H7 (cell line): ENCODE measurements at places on chromosomes 16 and 17. TPM values are rescaled to one million over a fixed set of nuclear protein-coding genes. Genes with fewer than 3 reads are reported as not detected.

KCNAB3 gene
- total RNA-seq: 0.37 TPM in 1 of 2 replicates, not detected in the other

RNF227 gene
- 0.17 and 2.0 TPM in 2 replicates for total RNA-seq

TOP2A gene
- 159 and 249 TPM in 2 replicates for total RNA-seq

DNA sequence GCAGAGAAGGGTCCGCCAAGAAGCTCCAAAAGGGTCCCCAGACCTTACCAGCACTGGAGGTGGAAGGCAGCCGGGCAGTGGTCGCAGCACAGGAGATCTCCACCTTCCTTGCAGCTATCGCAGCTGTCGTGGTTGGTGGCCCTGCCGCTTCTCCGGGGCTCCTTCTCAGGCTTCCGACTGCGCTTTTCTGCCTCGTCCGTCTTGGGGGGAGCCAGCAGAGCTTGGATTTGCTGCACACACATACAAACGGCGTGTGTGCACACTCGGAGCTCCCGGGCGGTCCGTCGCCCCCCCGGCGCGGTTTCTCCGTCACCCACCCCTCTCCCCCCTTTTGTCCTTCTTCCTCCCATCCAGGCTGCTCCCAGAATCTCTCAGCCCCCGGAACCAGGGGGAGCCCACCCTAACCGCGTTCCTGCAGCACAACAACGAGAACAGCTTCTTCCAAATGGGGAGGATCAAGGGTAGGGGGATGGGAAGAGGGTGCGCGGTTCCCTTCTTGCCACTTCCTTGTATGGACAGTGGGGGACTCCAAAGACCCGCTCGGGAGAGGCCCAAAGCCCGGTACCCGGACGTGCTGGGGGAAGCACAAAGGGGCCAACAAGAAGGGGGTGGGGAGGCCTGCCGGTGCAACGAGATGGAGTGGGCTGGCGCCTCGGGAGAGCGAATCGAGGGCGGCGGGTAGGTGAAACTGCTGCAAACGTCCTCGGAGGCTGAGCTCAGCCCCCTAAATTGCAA, 1.1 kb downstream of the PHF12 start:
- DNase-seq: peak; percentile 78

GRCh38 chr17:39533891-39534290, 72.6 kb downstream of the CDK12 start:
- DNase-seq: no peak
